ENCODE measurements at places on chromosomes 13 and 19.
A peak's percentile ranks its signal among the peaks of the same experiment; 100 is the strongest.

GRCh38 chr13:36530050-36530789, 97.9 kb downstream of the CCNA1 start:
- DNase-seq: peak; percentile 88

- DNase-seq: no peak
Observed at GRCh38 chr13:52104624-52105023, 24.2 kb downstream of the NEK5 start.

DNA sequence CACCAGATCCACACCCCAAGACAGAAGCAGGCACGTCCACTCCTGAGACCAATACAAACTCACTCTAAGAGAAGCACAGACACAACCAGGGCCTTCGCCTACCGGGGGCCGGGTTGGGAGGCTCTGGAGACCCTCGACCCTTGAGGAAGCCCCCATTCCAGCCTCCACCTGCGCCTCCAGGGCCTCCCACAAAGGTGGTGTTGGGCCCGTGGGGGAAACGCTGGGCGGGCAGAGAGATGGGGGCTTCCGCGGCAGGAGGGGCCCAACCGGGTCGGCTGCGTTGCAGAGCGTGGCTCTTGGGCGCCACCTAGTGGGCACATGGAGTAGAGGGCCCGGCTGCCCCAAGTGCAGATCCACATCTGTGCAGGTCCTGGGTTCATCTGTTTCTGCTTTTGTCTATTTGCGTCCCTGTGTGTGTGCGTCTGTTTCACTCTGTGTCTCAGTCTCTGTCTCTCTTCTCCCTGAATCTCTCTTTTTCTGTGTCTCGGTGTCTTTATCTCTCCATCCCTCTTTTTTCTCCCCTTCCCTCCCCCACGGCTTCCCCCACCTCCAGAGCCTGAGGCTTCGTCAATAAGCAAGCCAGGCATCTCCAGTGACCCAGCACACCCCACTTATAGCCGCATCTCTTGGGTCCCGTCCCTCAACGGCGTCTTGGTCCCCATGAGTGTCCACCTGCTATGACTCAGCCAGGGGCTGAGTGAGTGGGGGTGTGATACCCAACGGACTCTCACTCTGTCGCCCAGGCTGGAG, 10.5 kb upstream of the TINCR start:
- peak; percentile 40 for DNase-seq

DNA sequence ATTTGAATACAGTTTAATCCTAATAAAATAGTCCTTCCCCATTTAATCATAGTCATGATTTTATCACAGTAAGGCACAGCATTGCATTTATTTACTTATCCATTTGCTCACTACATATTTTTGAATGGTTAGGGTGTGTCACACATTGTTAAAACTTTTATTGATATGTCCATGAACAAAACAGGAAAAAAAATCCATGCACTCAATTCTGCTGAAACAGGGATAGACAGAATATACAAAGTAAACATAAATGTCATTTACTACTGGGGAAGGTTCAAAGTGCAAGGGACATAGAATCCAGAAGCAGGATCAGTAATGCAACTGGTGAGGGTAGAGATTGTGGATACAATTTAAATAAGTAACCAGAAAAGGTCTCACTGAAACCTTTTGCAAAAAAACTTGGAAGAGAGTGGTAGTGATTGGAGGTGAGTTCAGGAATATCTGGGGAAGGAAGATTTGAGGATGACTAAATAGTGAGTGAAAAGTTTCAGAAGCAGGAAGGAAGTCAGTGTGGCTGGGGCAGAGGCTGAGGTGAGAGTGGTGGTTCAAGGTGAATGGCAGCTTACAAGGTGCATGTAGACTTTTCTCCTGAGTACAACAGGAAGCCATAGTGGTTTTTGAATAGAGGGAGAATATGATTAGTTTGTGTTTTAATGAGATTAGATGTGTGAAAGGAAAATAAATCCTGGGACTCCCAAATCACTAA, 387.2 kb upstream of the ATXN8OS start:
- no peak for DNase-seq

DNA sequence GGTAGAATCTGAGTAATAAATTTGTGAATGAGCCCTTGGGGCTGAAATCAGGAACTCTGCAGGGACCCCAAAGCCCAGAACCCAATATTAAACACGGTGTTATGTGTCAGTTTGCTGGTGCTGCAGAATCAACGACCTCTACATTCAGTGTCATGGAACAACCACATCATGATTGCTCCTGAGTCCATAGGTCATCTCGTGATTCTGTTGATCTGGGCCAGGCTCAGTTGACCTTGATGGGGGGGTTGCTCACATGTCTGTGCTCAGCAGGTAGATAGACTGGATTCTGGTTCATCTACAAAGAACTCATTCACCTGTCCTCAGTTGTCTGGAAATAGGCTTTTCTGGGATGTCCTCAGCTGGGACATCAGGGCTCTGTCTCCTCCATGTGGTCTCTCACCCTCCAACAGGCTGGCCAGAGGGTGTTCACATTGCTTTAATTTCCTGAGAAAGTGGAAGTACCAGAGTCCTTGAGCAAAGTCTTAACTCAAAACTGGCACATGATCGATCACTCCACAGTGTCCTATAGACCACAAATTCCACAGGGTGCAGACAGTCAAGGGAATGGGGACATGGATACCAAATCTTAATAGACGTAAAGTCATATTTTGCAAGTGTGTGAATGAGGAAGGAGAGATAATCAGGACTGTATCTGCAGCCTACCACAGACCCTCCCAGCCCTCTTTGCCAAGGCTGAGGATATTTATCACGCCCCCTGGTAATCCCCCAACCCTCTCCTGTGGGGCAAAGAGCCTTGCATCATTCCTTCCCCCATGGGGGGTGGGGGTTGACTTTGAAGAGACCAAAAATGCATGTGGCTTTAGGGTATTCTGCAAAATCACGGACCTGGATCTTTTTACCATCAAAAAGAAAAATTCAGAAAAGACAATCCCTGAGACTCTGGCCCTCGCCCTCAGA, 39.3 kb upstream of the IGFL1 start:
- no peak for DNase-seq

DNA sequence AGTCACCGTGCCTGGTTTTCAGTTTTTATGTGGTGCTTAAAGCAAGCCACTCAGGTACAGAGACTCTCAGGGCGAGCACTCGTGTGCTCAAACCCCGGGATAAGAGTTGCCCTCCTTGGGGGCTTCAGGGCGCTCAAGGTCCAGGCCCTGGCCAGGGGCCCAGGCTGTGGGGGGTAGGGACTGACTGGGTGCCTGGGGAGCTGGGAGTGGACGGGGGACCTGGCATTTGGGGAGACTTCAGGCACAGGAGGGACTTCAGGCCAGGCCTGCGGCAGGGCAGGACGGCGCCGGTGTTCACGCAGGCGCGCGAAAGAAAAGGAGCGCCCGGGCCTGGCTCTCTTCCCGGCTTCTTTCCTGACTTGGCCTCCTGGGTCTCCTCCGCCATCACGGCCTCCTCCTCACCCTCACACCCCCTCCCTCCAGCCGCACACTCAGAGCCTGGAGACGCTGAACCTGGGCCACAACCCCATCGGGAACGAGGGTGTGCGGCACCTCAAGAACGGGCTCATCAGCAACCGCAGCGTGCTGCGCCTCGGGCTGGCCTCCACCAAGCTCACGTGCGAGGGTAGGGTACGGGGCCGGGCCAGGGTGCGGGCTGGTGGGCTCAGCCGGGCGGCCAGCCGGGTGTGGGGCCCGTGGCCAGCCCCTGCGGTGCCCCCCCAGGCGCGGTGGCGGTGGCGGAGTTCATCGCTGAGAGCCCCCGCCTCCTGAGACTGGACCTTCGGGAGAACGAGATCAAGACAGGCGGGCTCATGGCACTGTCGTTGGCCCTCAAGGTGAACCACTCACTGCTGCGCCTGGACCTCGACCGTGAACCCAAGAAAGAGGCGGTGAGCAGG, 16.1 kb downstream of the NKPD1 start:
- DNase-seq: no peak

DNA sequence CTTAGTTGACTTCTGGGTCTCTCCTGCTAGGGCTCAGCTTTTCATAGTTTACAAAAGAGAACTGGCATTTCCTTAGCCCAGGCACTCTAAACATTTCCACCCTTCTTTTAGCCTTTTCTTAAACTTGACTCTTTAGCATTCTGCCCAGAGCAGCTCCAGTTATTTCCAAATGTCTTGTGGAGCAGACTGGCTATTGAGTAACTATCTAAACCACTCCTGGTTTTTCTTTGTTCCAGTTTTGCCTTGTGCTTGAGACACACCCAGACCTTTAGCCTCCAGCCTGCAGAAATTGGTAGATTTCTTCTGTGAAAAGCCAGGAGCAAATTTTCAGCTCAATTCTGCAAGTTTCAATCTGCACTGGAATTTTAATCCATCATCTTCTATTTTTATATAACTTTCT, 1813.1 kb downstream of the OLFM4 start:
- no peak for DNase-seq

GRCh38 chr13:90542959-90543505, 804.5 kb upstream of the MIR17HG start:
- DNase-seq: no peak

DNA sequence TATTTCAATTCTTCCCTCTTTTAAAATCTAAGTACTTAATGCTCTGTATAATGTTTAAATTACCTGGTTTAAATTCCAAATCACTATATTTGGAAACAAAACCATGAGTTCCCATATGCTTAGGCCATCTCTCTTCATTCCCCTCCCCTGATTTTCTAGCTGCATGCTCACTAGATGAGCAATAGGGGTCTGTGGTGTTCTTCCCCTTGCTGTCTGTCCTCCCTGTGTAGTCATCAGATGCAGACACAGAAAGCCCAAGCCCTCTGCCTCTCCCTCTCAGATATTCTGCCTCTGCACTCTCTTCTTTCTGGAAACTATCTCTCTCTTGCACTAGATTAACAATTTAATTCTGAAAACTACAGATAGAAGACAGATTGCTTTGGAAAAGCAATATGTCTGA, 1730.2 kb downstream of the OLFM4 start:
- DNase-seq: no peak

DNA sequence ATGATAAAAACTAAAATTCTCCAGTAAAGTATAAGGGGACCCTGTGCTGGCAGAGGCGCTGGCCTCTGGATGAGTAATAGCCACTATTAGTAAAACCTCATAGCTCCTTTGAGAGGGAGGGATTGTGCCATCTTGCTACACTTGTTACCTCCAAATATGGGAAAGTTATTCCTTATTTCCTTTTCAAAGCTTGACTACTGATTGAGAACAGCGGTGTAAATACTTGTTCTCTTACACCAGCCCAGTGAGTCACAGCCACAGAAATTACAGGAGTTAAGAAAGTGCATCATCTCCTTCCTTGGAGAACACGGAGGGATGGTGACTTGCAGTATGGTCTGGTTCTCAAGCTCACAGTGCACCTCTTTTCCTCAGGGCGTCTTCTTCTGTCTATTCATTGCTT, 379.0 kb downstream of the EFNB2 start:
- DNase-seq: peak; percentile 100

- DNase-seq: no peak
Observed at GRCh38 chr13:78609464-78610205, 6.3 kb upstream of the POU4F1 start.

GRCh38 chr13:77853703-77854102, 64.9 kb downstream of the EDNRB start:
- no peak for DNase-seq

GRCh38 chr19:29088761-29089160, 124.2 kb downstream of the UQCRFS1 start:
- no peak for DNase-seq

DNA sequence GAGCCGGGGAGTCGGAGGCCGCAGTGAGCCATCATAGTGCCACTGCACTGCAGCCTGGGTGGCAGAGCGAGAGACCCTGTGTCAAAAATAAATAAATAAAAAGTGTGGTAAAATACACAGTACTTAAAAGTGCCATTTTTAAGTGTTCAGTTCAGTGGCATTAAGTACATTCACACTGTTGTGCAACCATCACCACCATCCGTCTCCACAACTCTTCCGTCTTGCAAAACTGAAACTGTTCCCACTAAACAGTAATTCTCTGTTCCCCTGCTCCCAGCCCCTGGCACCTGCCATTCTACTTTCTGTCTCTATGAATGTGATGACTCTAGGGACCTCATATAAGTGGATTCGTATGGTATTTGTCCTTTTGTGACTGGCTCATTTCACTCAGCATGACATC, 13.3 kb downstream of the SLC25A42 start:
- DNase-seq: no peak

- no peak for DNase-seq
Observed at GRCh38 chr13:41587490-41587889, 130.1 kb downstream of the RGCC start.

- no peak for DNase-seq
Observed at GRCh38 chr19:13024951-13025697, 29.8 kb downstream of the NFIX start.

GRCh38 chr19:5050067-5050656, 81.2 kb downstream of the KDM4B start:
- DNase-seq: no peak

All from fibroblast of lung (primary cell).